Stimulated activated CD4-positive, alpha-beta T cell treated with anti-CD3 and anti-CD28 coated beads, Interleukin-2, amount 100 ng/mL, for 4 hours (primary cell): ENCODE measurements at places on chromosomes 6 and 20.

GRCh38 chr20:63536241-63536977 is 767 bp downstream of the PTK6 start:
- no peak for DNase-seq

DNA sequence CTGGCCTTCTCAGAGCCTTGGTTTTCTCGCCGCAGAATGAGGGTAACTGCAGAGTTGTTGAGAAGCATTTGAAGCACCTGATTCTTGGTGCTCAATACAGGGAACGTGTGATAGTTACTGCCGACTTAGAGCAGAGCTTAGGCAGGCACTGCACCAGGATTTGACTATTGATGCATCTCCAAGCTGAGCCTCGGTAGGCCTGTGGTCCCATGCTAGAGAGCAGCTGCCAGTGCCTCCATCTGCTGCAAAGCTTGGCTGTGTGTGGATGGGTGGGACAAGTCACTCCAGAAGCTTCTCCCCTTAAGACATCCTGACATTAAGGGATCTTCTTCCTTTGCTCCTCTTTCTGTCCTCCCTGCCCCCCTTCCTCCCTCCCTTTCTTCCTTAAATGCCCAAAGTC is 40.9 kb downstream of the FAM209B start:
- no peak for DNase-seq

DNA sequence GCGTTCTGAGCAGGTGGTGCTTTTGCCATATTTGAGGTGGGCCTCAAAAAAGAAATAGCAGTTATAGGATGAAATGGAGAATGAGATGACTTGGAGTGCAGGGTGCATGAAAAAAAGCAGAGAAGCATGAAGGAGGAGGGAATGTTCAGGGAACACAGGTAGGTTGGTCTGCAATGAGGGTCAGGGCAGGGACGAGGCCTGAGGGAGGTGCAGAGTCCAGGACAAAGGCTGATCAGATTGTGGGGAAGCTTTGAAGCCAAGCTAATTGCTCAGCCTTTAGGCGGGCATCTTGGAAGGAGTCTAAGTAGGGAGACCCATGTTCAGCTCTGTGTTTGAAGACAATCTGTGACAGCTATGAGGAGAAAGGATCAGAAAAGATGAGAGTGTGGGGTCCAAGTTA is 12.0 kb downstream of the TRAM2 start:
- DNase-seq, result no peak

- no peak for DNase-seq
Observed at GRCh38 chr6:39806278-39806677, 14.1 kb downstream of the DAAM2 start.

- DNase-seq, result peak; percentile 46
Observed at GRCh38 chr6:111805511-111806164, 67.6 kb downstream of the FYN start.

- no peak for DNase-seq
Observed at GRCh38 chr6:148293181-148293995, 49.2 kb upstream of the SASH1 start.
